ENCODE measurements at places on chromosomes 11 and 22.

DNA sequence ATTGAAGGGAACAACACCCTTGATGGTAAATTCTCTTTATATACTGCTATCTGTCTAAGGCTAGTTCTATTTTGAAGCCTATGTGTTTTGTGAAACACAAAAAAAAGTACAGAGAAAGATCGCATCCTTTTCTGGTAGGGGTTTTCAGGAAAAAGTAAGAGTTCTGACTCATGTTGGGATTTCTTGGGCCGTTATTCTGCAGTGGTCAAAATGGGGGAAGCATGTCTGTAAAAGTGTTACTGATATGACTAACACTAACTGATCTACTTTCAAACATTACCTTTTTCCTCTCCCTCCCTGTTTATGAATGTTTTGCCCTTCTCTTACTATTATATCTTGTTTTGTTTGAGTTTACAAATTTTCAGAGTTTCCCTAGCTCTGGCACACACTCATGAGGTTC lies 53.9 kb downstream of the CTNND1 start:
- no peak for DNase-seq

DNA sequence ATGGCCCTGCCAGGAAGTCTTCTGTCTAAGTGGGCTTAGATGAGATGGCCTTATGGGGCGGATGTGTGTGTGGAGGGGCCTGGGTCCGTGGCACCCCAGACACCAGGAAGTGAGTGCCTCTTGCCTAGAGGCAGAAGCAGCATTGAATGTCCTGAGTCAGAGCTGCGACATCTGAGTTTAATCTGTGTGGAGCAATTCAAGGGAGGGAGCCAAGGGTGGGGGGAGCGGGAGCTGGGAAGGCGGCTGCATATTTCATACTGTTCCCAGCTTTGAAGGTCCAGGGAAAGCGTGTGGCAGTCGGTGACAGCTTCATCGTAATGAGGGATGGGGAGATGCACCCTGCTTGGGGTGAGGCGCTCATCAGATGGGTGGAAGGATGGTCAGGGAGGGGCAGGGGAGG lies 73.5 kb upstream of the THY1 start:
- no peak for DNase-seq

DNA sequence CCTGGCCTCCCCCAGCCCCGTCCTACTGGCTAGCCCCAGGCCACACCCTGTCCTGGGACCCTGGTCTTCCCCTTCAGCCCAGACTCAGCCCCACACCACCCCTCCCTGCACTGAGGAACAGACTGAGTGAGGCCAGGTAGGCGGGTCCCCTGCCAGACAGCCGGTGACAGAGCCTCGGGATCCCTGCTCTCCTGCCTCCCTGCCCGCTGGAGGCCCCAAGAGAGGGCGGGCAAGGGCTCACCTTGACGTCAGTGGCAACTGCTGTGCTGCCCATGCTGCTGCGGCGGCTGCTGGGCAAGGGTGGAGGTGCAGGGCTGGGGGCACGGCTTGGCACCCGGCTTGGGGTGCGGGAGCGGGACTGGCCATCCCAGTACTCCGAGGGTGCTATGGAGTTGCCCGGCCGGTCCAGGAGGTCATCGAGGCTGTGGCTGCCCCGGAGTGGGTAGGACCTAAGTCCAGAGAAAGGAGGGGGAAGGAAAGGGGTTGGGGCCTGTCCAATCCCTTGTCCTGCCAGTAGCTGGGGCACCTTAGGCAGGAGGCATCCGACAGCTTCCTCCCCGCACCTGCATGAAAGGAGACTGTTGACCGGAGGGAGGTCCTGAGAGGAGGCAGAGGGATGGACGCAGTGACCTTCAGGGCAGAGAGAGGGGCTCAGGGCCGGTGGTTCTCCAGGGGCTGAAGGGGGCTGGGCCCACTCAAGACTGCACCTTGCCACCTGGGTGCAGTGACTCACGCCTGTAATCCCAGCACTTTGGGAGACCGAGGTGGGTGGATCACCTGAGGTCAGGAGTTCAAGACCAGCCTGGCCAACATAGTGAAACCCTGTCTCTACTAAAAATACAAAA lies 2.2 kb upstream of the SLC16A8 start:
- DNase-seq = no peak

DNA sequence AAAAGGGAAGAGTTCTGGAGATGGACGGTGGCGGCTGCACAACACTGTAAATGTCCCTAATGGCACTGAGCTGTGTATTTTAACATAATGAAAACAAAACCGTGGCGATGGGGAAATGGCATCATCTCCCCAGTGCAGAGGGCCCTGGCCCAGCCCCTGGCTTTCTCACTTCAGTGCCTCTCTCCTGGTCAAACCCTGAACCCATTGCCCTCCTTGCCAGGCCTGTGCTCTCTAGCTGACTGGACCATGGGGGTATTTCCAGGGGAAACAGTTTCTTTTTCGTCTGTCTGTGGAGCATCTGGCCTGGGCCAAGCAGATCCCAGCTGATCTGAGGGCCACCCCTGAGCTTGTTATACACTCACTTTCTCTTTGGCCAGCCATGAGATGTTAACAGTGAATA lies 17.4 kb upstream of the NAP1L4 start:
- DNase-seq = no peak

DNA sequence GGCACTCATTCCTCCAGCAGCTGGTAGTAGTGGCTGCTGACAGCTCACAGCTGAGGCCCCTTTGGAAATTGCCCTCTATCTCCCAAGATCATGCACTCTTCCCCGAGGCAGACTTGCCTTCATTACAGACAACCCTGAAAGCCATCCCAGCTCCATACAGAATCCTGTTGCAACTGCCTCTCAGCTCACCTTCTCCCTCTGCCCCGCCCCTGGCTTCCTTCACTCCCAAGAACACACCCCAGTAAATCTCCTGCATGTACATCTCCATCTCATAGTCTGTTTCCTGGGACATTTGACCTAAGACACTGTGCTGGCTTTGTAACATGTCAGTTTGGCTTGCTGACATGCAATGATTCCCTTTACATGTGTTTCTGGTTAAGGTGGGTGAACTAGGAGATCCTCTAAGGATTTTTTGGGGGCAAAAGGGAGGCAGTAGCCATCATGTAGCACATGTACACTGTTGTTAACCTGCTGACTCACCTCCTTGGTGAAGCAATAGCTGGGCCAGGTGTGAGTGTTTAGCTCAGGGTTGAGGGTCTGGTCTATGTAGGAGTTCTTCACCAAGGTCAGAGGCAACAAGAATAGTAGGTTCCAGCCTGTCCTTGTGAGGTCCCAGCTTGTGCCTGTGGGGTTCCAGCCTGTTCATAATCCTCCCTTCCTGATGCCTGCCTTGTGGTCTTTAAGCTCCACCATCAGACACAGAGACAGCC lies 179.6 kb downstream of the CSNK2A3 start:
- DNase-seq = no peak

DNA sequence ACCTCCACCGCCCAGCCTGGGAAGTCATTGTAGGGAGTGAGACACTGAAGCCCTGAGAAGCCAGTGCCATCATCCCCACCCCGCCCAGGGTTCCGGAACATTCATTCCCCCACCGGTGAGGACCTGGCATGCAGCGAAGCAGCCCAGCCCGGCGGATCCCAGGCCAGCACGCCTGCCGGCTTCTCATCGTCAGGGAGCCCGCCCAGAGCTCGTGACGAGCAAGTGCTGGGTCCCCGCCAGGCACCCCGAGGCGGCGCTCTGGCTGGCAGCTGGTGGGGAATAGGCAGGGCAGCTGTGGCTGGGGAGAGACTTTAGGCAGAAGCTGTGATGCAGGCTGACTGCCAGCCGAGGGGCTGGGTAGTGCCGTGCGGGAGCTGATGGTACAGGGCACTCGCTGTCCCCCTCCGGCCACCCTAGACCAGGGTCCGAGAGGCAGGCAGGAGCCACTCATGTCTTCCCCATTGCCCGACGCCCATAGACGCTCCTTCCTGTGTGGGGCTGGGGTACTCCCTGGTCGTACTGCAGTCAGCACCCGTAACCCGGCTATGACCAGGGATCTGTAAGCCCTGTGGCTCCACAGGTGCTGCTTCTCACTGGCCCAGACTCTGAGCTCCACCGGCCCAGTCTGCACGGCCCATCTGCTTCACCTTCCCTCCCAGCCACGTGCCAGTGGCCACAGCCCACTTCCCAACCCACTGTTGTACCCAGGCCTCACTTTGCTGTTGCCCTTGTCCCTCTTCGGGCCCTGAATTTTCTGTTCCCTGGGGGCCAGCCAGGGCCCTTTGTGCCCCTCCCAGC lies 24.5 kb upstream of the CABP7 start:
- DNase-seq = peak; percentile 91

DNA sequence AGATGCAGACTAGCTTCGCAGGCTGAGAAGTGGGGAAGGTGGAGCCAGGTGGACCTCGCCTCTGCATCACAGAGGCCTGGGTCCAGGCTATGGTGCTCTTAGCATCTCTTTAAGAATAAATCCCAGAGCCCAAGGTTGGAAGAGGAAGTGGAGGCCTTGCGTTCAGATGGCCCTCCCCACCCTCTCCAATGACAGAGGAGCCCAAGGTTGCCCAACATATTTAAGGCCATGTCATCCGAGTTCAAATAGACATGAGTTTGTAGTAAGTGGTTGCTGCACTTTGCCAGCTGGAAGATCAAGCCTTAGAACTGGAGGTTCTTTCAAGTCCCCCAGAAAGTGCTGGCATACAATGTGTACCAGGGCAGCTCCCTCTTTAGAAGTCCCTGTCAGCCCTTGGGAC lies 47.1 kb upstream of the HORMAD2 start:
- DNase-seq = no peak

DNA sequence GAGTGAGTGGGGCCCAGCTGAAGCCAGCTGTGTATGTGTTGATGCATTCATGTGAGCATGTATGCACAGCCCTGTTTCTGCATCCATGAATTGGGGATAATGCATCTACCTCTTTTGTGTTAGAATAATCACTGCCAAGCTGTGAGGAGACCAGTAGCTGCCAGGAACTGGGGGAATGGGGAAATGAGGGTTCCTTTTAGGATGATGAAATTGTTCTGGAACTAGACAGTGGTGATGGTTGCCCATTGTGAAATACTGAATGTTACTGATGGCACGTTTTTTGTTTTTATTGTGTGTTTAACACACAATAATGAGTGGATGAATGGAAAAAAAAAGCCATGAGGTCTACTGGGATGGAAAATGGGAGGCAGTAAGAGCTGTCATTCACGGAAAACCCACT lies 45.3 kb upstream of the WNT11 start:
- DNase-seq = no peak

GRCh38 chr22:26314171-26314570 lies 114.9 kb upstream of the ASPHD2 start:
- no peak for DNase-seq

- DNase-seq = no peak
Observed at GRCh38 chr11:47186076-47186699, at the start of gene PACSIN3. Gene PACSIN3 (minus strand): TSS chr11:47186434. CDS start chr11:47182727, 3,707 bp downstream.

- DNase-seq = no peak
Observed at GRCh38 chr22:22584722-22585121, 25.7 kb upstream of the PRAME start.
